ENCODE measurements at places on chromosomes 4 and X.

DNA sequence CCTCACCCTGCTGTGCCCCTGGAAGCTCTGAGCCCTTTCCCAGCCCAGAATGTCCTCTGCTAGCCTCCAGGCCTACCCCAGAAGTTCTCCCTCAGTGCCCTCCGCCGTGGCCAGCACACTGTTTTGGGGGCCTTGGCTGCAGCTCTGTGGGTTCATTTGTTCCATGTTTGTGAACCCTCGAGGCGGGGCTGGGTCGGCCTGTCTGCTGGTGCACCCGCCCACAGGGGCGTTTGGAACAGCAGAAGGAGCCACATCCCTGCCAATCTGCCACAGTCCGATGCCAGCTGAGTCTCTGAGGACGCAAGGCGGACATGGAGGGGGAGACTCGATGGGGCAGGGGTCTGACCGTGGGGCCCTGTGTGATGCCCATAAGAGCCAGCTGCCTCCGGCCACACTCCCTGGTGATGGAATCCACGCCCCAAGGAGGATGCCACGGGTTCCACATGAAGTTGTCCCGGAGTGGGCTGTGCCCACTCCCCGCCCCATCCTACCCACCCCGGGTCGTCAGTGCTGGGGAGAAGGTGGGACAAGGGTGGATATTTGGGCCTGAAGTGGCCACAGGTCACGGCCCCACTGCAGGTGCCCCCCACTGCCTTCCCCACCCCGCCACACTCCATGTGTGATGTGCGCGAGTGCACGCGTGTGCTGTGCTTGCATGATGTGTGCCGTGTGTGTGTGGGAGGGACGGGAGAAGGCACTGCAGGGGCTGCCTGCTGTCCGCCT is 7.1 kb downstream of the ATP5ME start:
- DNase-seq, result no peak

DNA sequence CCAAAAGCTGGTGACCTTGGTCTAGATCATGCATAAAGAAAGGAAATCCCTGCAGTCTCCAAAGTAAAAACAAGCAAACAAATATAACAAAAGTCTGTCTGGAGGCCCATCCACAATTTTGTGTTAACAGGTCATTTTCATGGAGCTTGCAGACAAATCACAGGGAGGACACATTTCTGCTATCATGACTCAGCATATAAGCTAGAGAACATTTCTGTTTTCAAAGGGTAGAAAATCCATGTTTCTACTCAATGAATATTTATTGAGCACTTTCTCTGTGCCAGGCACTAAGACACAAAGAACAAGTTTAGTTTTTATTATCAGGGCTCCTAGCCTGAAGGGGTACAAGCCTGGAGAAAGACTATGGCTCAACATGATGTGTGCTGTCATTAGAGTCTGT is 71.1 kb downstream of the PARM1 start:
- DNase-seq, result no peak

DNA sequence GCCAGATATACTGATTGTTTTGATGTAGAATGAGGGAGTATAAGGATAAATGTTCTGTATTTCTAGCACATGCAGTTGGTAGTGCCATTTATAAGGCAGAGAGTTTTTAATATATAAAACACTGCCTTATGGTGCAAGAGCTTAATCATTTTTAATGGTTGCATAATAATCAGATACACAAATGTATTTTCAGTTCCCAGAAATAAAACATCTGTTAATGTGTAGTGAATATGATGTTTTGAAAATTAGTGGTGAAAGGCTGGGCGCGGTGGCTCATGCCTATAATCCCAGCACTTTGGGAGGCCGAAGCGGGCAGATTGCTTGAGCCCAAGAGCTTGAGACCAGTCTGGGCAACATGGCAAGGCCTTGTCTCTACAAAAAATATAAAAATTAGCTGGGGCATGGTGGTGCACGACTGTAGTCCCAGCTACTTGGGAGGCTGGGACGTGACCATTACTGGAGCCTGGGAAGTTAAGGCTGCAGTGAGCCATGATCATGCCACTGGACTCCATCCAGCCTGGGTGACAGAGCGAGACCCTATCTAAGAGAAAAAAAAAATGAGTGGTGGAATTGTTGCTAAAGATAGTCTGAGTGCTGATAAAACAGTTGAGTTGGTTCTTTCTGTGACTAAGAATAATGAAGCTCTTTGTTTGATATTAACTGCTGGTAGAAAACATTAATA is 29.3 kb downstream of the CLCN3 start:
- no peak for DNase-seq

DNA sequence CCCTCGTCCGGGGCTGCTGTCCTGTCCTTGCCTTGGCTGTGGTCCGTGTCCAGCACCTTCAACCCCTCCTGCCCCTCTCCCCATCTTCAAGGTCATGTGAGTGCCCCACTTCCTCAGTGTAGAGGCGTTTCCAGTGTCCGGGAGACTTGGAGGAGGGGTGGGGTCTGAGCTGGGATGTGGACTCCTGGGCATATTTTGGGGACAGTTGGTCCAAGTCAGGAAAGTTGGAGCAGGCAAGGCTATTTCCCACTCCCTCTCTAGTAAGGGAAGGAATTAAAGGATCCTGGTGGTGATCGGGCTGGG is 3.0 kb downstream of the PCGF3 start:
- no peak for DNase-seq

- DNase-seq, result peak; percentile 88
These were observed 14.9 kb downstream of the SNX12 start for GRCh38 chrX:71053217-71053621.

GRCh38 chr4:100424376-100424775 is 93.4 kb downstream of the EMCN start:
- DNase-seq, result no peak

DNA sequence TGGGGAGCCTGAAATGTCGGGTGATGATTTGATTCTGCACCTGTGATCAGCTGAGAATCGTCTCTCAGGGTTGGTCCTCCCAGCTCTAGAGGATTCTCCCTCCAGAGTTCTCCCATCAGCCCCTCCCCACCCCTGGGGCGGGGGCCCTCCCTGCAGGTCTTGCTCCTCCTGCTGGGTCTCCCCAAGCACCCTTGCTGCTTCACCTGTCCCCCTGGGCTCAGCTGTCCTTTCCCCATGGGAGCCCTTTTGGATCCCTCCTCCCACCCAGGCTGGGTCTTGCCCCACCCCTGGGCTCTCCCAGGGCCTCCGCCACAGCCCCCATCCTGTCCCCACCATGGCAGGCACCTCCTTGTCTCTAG is 22.2 kb downstream of the PSAPL1 start:
- DNase-seq, result no peak

DNA sequence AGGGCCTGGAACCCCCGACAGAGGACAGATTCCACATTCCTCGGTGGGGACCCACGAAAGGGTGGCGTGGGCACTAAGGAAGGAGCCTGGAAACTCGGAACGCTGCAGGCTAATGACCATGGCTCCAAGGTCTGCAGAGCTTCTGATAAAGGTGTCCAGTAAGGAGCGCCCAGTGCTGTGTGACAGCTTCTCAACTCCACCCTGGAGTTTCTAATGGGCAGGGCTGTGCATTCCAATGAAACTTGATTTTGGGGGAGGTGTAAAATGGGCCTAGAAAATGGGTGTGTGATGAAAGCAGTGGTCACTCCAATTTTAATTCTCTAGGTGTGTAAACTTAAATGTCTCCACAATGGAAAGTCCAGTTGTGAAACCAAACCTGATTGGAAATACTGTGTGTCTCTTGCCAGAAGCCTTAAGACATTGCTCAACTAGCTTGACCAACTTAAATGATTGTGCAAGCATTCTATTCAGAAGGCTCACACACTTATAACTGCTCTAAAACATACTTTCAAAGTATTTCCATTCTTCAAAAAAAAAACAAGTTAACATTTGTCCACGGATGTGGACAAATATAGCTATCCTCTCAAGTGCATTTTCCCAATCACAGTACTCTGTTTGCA is 52.1 kb downstream of the XAGE2 start:
- DNase-seq, result no peak

DNA sequence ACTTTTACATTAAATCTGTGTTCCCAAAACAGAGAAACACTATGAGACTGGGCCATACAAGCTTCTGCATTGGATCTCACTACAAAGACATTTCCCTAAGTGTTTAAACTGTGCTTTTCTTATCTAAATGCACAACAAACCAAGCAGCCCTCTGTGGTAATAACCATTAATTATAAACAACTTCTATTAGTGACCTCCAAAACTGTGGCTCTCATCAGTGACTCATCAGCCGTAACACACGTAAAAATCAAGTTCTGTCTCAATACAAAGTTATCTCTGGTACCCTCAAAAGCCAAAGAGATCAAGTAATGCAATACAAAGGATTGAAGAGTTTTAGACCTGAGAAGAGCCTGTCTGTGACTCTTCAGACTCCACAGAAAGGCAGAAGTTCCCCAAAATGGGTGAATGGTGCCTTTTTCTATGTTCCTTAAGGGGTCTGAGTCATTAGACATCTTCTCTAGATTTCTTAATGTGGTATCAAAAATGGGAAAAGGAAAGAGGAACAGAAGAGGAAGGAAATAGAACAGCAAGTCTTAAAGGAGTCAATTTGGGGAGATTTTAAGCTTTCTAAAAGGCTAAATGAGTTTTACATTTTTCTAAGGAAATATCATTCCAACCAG is 189.8 kb upstream of the PPP1R2C start:
- no peak for DNase-seq

DNA sequence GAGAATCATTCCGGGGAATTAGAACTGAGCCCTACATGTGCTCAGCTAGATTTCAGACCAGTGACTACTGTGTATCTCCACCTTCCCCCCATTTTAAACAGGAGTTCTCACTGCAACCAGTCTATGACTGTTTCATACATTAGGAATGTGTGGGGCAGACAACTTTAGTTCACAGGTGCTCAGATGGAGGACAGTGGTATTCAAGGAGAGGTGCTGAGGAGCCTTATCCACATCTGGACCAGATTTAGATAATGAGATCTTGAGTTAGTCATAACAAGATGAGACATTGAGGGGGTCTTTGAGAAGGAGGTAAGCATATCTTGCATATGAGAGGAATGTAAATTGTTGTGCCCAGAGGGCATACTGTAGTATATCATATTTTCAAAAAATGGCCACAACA is 32.8 kb upstream of the RELL1 start:
- no peak for DNase-seq

GRCh38 chr4:3464911-3465697 is 2.0 kb downstream of the DOK7 start:
- DNase-seq, result no peak

DNA sequence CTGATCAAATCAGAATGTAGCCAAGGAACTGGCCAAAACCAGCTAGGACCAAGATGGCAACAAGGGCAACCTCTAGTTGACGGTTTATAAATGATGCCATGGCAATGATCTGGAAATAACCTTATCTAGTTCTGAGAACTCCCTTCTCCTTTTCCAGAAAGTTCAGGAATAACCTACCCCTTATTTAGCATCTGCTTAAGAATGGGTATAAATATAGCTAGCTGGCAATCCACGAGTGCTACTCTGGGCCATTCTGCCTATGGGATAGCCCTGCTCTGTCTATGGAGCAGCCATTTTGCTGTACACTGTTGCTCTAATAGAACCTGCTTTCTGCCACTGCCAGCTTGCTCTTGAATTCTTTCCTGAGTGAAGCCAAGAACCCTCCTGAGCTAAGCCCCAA is 184.4 kb upstream of the TBC1D9 start:
- no peak for DNase-seq

- DNase-seq, result no peak
These were observed 27.7 kb downstream of the PDGFRA start for GRCh38 chr4:54256491-54257486.

- no peak for DNase-seq
These were observed 856.8 kb downstream of the STIM2 start for GRCh38 chr4:27717431-27717755.

- DNase-seq, result no peak
These were observed 2.8 kb downstream of the APLN start for GRCh38 chrX:129651756-129652564.

DNA sequence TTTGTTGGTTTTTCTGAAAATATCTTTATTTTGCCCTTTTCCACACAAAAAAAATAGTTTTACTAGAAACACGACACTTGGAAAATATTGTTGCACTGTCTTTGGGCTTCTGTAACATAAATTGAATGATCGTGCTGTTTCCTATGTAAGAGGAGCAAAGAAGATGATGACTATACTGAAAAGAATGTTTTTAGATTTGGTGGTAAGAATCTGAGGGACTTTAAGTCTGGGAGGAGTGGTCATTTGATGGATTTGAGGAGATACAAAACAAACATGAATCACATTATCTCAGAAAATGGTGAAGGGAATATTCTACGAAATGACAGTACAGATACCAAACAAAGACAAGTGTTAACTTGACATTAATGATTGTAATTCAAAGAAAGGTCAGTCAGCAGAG is 328.8 kb downstream of the ADAM29 start:
- no peak for DNase-seq

GRCh38 chr4:28092610-28093009 is 1232.0 kb downstream of the STIM2 start:
- no peak for DNase-seq

GRCh38 chr4:1750381-1751154 is 29.2 kb downstream of the TACC3 start:
- DNase-seq, result no peak

- peak; percentile 79 for DNase-seq
These were observed 317 bp upstream of the FRMPD4 start for GRCh38 chrX:12137951-12138360.

DNA sequence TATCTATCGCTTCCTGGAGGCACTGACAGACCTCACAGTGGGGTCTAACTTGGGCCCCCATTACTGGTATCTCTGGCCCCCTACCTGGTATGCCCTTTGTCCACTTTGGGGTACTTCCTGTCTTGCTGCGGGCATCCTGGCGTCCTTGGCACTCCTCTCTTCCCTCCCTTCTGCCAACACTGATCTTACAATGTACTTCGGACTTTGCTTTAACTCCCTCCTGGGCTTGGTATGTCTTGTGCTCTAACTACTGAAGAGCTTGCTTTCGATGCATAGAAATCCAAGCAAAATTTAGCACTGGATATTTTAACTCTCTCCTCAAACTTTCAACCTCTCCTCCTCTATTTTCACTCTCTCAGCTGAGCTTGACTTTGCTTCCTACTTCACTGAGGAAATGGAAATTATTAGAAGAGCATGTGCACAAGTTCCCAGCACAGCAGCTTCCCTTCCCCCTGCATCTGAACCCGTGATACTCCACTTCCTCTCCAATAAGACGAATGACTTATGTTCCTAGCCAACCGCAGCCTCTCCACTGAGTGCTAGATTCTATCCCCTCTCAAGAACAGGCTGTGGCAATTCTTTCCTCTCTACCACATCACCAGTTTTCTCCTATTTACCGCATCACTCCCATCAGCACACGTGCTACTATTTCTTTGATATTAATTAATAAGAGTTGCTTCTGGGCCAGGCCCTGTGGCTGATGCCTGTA is 52.9 kb downstream of the SUPT20HL2 start:
- no peak for DNase-seq

GRCh38 chr4:17717301-17717700 is 64.1 kb downstream of the FAM184B start:
- peak; percentile 61 for DNase-seq

GRCh38 chr4:8364141-8364540 is 76.4 kb downstream of the ACOX3 start:
- no peak for DNase-seq

DNA sequence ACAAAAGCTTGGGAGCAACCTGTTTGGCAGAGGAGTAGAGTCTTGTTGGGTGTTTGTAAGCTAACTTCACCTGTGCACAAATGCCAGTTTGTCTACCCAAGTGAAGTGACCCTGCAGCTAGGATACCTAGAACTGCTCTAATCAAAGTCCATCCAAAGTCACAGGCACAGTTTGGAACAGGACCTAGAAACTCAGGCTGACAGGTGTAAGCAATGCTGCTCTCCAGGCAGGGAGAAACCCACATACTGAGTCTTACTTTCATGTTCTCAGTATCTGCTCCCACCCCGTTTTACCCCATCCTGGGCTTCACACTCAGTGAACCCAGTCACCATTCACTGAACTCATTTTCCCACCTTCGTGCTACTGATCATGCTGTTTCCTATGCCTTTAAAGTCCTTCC is 40.3 kb downstream of the MAML3 start:
- DNase-seq, result no peak

GRCh38 chrX:103538728-103539127 is 19.4 kb upstream of the RAB40A start:
- DNase-seq, result no peak

Data from spinal cord (tissue), 10 donors.